ENCODE measurements at places on chromosomes 3 and 15. TPM values are rescaled to one million over a fixed set of nuclear protein-coding genes. Genes with fewer than 3 reads are reported as not detected.

- DNase-seq: no peak
These were observed 37.4 kb upstream of the CTDSPL start for GRCh38 chr3:37824090-37824953.

- DNase-seq: no peak
These were observed 166.2 kb downstream of the CHDH start for GRCh38 chr3:53680028-53680427.

GRCh38 chr3:160444411-160444810 lies 5.2 kb downstream of the TRIM59 start:
- no peak for DNase-seq

DNA sequence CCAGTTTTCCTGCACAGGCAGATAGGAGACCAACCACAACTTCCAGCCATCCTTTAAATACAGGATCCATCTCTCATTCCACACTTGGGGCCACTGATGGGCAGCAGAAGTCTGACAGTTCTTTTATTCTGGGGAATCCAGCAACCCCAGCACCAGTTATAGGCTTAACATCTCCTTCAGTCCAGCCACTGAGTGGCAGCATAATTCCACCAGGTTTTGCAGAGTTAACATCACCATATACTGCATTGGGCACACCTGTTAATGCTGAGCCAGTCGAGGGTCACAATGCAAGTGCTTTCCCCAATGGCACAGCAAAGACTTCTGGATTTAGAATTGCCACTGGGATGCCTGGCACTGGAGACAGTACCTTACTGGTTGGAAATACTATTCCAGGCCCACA lies 2.9 kb downstream of the NPAP1 start:
- DNase-seq: no peak

DNA sequence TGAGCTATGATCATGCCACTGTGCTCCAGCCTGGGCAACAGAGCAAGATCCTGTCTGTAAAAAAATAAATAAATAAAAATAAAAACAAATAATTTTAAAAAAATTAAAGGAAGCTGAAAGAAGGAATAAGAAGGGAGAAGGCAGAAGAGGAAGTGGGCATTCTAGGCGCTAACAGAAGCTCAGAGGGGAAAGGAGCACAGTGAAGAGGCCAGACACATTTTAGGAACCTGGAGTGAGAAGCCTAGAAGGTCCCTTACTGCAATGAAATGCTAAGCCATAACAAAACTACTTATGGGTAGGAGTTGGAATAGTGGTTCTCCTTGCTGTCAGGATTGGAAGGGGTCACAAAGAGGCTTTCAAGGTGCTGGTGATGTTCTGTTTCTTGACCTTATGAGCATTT lies 64.0 kb downstream of the ITGB5 start:
- DNase-seq: peak; percentile 17

GRCh38 chr3:72523429-72524151 lies 324.7 kb downstream of the SHQ1 start:
- no peak for DNase-seq

GRCh38 chr15:90358124-90359033 lies 6.3 kb downstream of the ZNF774 start:
- DNase-seq: no peak

- DNase-seq: no peak
These were observed 10.1 kb downstream of the LCTL start for GRCh38 chr15:66555685-66556084.

DNA sequence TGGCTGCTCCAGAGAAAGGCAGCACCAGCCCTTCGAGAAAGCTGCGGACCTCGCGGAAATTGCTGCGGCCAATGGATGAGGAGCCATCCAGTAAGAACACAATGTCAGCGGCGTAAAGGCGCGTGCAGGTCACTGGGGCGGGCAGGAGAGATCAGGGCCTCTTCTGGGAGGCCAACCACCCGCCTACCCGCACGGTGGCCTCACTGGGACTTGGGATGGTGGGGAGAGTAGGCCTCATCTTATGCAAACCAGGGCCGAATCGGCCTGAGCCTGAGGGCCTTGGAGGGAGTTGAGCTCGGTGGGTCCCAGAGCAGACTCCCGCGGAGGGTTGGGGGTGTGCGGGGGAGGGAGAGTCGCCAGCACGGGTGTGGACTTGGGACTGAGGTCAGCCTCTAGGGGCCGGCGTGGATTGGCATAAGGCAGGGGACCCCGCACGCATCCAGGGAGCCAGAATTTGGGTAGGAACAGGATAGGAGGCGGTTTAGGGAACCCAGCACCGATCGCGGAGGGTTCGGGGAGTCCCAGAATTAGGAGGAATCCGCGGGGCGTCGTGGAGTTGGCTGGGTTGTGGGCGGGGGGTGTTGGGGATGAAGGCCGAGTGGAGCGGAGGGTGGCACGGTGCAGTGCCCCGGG lies 596 bp downstream of the COL7A1 start:
- no peak for DNase-seq

DNA sequence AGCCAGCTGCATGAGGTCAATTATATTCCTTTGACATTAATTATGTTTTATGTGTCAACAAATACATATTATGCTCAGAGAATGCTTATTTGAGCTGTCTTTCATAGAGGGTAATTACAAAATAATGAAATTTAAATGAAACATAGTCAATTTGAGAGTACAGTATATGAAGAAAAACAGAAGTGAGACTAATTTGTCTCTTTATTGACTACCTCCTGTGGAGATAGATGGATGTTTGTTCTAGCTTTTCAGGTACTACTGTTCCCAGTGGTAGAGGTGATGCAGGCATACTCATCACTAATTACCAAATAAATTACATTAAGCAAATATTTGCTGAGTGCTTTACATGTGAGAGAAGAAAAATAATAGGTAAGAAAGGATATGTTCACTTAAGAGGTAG lies 1129.6 kb downstream of the OTOL1 start:
- no peak for DNase-seq

GRCh38 chr15:51080286-51080685 lies 14.4 kb downstream of the TNFAIP8L3 start:
- no peak for DNase-seq

GRCh38 chr15:72826611-72827010 lies 43.1 kb upstream of the ADPGK start:
- DNase-seq: no peak

DNA sequence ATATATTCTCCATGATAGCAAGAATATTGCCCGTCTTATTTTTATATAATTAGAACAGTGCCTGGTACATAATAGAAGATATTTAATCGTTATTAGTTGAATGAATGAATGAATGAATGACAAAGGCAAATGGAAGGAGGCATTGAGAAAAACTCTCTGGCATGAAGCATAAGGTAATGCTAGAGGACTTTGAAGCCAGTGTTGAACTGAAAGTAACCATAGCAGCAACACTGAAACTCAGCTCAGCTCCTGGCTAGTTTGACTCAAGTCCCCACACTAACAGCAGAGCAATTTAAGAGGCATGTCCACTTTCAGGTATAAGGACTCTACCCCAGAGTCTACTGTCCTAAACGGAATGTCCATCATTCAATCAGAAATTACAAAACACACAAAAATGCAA lies 227.0 kb downstream of the CPNE4 start:
- no peak for DNase-seq

GRCh38 chr15:31733424-31733823 lies 296.9 kb upstream of the CHRNA7 start:
- no peak for DNase-seq

- no peak for DNase-seq
These were observed 487.6 kb upstream of the IL12A start for GRCh38 chr3:159501029-159501428.

GRCh38 chr15:40344631-40345120 lies 3.9 kb upstream of the CCDC9B start:
- peak; percentile 77 for DNase-seq

GRCh38 chr3:183586477-183586876 lies 31.0 kb upstream of the KLHL6 start:
- DNase-seq: no peak

- no peak for DNase-seq
These were observed 319.4 kb downstream of the PLCL2 start for GRCh38 chr3:17204049-17204650.

GRCh38 chr15:101452572-101452971 lies 36.9 kb downstream of the PCSK6 start:
- DNase-seq: peak; percentile 32

DNA sequence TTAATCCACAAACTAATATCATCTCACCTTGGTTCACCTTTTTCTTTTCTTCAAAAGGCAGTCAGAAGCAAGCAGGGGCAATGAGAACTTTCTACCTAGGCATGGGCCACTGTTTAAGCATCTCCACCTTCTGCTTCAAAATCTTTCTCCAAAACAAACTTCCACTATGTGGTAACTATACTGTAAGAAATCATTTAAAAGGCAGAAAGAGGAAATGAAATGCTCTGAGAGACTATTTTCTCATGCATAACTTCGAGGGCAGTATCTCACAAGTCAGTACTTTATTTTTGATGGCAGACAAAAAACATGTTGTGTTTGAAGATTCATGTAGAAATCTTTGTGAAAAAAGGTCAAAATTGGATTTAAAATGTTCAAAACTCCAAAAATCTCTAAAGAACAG lies 419.7 kb downstream of the ZBTB20 start:
- no peak for DNase-seq

DNA sequence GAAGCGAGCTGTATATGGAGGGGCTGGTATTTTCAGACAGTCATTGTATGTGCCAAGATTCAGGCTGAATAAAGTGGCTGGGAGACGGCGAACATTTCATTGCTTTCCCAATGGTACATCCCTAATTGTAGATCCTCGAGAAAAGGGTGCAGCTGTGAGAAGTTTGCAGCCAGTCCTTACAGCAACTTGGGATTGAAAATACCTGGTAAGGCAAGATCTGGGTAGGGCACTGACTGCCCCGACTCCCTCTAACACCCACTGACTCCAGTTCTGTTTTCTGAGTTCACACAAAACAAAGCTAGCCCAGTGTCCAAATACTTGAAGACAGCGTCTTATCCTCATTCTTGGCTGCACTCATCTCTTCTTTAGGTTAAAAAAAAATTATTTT lies 63.7 kb downstream of the EDEM1 start:
- DNase-seq: no peak

DNA sequence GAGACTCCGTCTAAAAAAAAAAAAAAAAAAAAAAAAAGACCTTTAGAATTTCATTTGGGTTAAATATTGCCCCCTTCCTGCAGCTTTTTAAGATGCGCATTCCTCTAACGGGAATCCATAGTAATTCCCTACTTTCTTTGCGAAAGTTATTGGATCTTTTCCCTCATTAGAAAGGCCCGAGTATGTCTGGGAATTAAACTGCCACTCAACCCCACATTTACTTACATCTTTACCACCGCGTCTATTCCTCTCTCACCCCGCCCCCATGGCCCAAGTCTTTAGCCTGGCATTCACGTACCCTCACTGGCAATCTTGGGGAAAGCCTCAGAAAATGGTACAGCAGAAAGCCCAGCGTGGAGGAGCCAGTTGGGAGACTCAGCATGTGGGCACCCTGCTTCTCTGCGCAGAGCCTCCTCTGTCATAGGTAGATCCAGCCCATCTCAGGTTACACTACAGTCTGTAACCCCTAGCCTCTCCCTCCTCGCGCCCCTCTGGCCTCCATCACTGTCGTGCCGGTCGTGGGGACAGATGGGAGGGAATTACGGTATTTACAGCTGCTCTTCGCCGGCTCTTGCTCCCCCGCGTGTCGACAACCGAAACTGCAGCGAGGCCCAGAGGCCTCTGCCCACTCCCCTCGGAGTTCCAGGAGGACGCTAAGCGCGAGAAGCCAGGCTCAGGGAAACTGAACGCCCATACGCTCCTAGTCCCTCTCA lies 6.4 kb upstream of the ANKDD1A start:
- peak; percentile 89 for DNase-seq

DNA sequence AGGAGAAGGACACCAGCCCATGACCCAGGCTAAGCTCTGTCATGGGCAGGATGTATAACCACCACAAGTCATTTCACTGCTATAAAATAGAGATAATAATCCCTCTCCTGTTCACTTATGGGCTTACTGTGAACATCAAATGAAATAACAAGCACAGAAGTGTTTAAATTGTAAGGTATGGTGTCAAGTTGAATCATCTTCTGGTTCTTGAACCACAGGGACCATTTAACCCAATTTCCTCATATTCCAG lies 44.3 kb upstream of the TLE3 start:
- no peak for DNase-seq

DNA sequence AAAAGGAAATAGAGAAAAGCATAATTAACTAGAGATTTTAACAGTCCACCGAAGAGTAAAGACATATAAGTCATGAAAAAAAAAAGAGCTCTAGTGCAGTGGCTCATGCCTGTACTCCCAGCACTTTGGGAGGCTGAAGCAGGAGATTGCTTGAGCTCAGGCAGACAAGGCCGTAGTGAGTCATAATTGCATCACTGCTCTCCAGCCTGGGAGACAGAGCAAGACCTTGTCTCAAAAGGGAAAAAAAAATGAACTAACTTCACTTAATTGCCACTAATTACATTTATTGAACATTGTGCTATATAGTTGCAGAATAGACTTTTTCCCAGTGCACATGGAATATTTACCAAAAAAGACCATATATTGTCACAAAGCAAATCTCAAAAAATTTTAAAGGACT lies 221.8 kb downstream of the CBLB start:
- no peak for DNase-seq

DNA sequence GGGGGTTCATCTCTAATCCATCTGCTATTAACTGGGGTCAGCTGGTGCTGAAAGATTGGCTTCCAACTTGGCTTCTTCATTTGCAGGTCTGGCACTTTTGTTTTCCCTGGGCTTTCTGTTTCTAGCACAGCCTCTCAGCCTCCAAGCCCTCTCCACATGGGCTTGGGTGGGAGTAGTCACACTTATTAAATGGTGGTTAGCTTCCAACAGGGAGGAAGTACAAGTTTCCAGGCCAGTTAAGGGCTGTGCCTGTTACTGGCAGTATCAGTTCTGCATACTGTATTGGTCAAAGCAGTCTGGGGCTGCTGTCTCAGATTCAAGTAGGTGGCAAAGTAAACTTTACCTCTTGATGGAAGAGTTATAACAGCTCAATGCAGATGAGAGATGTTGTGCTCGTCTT lies 627.1 kb upstream of the CCDC54 start:
- no peak for DNase-seq

GRCh38 chr3:169627073-169627472 lies 36.4 kb downstream of the MECOM start:
- DNase-seq: no peak

DNA sequence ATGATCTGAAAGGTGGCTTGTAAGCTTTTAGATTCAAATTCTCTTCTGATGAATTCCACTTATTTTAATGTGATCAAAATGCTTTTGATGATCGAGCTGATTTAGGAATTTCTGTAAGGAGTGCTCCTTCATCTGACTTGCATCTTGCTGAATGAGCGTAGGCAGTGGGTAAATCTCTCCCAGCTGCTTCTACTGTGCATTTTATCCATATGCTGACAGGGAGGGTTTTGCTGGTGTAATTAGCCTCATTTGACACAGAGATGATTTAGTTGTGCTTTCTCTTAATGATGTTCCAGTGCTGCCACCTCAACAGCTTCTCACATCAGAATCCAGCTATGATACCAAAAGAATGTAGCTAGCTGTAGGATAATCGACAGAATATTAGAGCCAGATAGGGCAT lies 3.8 kb upstream of the LMOD3 start:
- DNase-seq: no peak

- DNase-seq: no peak
These were observed 1.4 kb downstream of the CNTN3 start for GRCh38 chr3:74613060-74613459.

The RNU5B-1 gene
- total RNA-seq: 44.7 TPM

The GABRB3 gene
- total RNA-seq: 4.5 TPM

The ARPP21 gene
- total RNA-seq: 0.62 TPM

The SLC51A gene
- 0.58 TPM for total RNA-seq

The FOXB1 gene
- total RNA-seq: not detected

The TGM4 gene
- total RNA-seq: not detected

The CCR8 gene
- total RNA-seq: not detected

The HERC2 gene
- total RNA-seq: 84.9 TPM

The SCG5 gene
- total RNA-seq: 2.5 TPM

The NUSAP1 gene
- total RNA-seq: 3.1 TPM

The PPP1R14D gene
- not detected for total RNA-seq

The GPR149 gene
- total RNA-seq: not detected

The PLAAT1 gene
- 0.98 TPM for total RNA-seq

The MESP2 gene
- 0.45 TPM for total RNA-seq
